ENCODE measurements at places on chromosomes 3 and 15.
A peak's percentile ranks its signal among the peaks of the same experiment; 100 is the strongest.

GRCh38 chr15:91855684-91856489, 2.4 kb downstream of the SLCO3A1 start:
- DNase-seq = no peak

DNA sequence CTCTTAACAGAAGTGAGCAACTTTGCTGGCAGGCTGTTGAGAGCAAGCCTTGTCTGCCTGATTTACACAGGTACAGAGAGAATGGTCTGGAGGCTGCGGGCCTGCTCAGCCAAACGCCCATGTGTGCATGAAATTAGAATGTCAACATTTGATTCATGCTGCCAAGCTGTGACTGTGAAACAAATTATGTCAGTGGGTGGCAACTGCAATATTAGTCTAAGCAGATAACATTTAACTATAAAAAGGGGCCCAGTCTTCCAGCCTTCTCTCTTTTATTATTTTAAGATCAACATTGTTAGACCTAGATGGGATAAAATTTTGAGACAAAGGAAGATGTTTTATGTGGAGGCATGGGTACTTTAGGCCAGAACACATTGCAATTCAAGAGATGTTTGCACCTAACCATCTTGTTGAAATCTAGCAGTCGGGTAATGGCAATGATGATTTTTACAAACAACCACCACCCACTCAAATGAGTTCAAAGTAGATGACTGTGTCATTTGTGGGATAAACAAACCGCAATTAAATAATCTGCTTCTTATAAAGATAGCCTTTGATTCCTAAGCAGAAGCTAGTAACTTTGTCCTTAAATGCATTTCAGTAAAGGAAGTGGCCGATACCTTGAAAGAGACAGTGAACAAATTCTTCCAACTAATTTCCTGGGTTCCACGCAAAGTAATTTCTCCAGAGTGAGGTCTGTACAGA, 70.2 kb downstream of the FOXB1 start:
- DNase-seq = peak; percentile 5

GRCh38 chr15:37758412-37758811, 176.0 kb upstream of the TMCO5A start:
- no peak for DNase-seq

DNA sequence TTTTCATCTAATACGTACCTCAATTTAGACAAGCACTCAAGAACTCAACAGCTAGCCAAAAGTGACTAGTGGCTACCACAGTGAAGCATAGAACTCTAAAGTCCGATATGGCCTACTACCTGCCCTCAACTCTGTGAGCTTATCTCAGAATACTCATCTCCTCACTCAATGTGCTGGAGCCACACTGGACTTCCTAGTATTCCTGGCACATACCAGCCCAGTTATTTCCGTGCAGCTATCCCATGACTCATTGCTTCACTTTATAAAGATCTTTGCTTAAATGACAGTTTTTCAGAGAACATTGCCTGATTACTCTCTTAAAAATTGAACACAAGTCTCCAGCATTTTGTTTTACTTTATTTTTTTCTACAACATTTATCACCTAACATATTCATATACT, 524.7 kb downstream of the PYDC2 start:
- no peak for DNase-seq

DNA sequence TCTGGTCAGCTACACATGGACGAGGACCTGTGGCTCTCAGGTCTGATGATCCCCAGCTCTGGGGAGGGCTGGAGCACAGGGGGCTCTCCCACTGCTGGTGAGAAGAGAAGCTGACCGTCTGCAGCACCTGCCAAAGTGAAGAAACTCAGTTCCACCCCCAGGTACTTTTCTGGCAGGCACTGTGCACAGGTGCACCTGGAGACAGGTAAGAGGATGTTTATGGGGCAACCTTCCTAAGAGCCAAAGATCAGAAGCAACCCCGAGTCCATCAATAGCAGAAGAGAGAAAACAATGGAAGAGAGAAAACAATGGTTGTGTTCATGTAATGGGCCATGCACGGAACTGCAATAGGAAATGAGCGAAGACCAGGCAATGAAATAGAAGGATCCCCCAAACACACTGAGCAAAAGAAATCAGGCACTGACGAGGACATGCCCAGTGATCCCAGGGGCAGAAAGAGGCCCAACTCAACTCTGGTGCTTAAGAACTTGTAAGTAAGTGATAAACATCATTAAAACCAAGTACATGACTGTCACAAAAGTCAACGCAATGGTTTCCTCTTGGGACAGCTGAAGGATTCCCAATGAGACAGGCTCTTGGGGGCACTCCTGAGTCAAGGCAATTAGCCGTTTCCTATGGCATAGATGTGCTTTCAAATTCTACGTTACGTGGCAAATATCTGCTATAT, 95.0 kb upstream of the ALDH1A3 start:
- DNase-seq = no peak

GRCh38 chr3:86785386-86785785, 205.6 kb downstream of the VGLL3 start:
- no peak for DNase-seq

DNA sequence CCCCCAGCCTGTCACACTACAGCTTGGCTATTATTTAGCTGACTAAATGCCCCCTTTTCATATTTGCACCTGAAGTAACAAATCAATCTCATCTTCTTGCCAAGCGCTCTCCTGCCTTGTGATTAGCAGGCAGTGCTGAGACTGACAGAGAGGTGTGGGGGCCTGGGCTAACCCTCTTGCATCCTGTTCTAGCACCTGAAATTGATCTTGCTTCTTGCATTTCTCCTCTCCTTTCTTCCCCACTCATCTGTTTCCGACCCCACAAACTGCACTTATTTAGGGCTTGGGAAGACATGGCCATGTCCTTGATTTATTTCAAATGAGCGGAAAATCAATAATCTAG, 309.0 kb upstream of the PROK2 start:
- no peak for DNase-seq

All from CD4-positive, alpha-beta T cell treated with Interleukin-17A for 4 hours (primary cell).